Esophagus squamous epithelium (tissue), 5 donors: ENCODE measurements at places on chromosomes 2 and 18. TPM values are rescaled to one million over a fixed set of nuclear protein-coding genes. Genes with fewer than 3 reads are reported as not detected.

DNA sequence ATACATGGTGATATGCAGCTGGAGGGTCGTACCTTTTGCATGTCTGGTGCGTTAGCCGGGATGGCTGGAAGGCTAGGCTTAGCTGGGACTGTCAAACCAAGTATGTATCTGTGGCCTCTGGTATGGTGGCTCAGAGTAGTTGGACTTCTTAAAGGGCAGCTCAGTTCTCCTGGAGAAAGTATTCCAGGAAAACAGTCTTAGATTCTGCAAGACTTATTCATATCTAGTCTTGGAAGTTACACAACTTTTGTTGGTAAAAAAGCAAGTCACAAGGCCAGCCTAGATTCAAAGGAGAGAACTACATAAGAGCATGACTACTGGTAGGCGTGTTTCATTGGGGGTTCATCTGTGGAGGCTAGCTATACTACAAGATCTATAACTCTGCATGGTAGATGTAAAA, 45.5 kb downstream of the EML4 start:
- peaks cover 5% of the 10 kb centered on the region for H3K4me1 ChIP-seq
- no peaks in the 10 kb centered on the region for H3K36me3 ChIP-seq
- H3K27me3 ChIP-seq, result no peaks in the 10 kb centered on the region
- DNase-seq, result no peak
- H3K4me3 ChIP-seq, result no peak overlapping the region

GRCh38 chr18:75350512-75350839, 77.0 kb downstream of the SMIM21 start:
- DNase-seq, result no peak
- H3K36me3 ChIP-seq, result no peaks in the 10 kb centered on the region
- H3K4me3 ChIP-seq, result no peak overlapping the region
- H3K27ac ChIP-seq, result no peak overlapping the region

DNA sequence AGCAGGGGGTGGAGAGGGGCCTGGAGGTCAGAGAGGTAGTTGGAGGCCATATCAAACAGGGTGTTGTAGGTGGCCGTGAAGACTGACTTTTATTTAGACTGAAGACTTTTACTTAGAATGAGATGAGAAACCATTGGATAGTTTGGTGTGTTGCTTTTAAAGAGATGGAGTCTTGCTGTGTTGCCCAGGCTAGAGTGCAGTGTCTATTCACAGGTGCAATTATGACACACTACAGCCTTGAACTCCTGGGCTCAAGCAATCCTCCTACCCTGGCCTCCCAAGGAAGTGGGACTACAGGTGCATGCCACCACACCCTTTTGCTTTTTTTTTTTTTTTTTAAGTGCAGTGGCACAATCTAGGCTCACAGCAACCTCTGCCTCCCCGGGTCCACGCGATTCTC, 2.5 kb upstream of the LRPPRC start:
- no peak overlapping the region for H3K4me3 ChIP-seq
- DNase-seq, result no peak
- H3K27me3 ChIP-seq, result no peaks in the 10 kb centered on the region
- peaks cover 9% of the 10 kb centered on the region for H3K4me1 ChIP-seq

- no peak for DNase-seq
- H3K27ac ChIP-seq, result no peak overlapping the region
- H3K4me1 ChIP-seq, result peaks cover 7% of the 10 kb centered on the region
These were observed 41.5 kb upstream of the TMEM131 start for GRCh38 chr2:98037206-98037605.

GRCh38 chr2:177573120-177573519, 180.5 kb downstream of the AGPS start:
- no peaks in the 10 kb centered on the region for H3K4me1 ChIP-seq
- H3K36me3 ChIP-seq, result no peaks in the 10 kb centered on the region
- H3K27ac ChIP-seq, result no peak overlapping the region
- DNase-seq, result no peak
- no peak overlapping the region for H3K4me3 ChIP-seq

DNA sequence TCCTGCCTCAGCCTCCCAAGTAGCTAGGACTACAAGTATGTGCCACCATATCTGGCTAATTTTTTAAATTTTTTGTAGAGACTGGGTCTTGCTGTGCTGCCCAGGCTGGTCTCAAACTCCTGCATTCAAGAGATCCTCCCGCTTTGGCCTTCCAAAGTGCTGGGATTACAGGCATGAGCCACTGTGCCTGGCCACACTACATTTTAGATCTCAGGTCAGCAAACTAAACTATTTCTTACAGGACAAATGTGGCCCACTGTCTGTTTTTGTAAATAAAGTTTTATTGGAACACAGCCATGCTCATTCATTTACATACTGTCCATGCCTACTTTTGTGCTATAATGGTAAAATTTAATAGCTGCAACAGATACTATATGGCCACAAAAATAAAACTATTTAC, 17.8 kb downstream of the INO80D start:
- H3K27ac ChIP-seq, result no peak overlapping the region
- H3K4me3 ChIP-seq, result no peak overlapping the region
- peaks cover 4% of the 10 kb centered on the region for H3K36me3 ChIP-seq
- H3K27me3 ChIP-seq, result no peaks in the 10 kb centered on the region
- peaks cover 26% of the 10 kb centered on the region for H3K4me1 ChIP-seq

CAPN14 gene
- 130 TPM for total RNA-seq

UGT1A4 gene
- 2.9 TPM for total RNA-seq

SPC25 gene
- total RNA-seq, result 11.7 TPM

ZSWIM2 gene
- total RNA-seq, result not detected
